ENCODE measurements at places on chromosomes 6 and 20. TPM values are rescaled to one million over a fixed set of nuclear protein-coding genes. Genes with fewer than 3 reads are reported as not detected.

DNA sequence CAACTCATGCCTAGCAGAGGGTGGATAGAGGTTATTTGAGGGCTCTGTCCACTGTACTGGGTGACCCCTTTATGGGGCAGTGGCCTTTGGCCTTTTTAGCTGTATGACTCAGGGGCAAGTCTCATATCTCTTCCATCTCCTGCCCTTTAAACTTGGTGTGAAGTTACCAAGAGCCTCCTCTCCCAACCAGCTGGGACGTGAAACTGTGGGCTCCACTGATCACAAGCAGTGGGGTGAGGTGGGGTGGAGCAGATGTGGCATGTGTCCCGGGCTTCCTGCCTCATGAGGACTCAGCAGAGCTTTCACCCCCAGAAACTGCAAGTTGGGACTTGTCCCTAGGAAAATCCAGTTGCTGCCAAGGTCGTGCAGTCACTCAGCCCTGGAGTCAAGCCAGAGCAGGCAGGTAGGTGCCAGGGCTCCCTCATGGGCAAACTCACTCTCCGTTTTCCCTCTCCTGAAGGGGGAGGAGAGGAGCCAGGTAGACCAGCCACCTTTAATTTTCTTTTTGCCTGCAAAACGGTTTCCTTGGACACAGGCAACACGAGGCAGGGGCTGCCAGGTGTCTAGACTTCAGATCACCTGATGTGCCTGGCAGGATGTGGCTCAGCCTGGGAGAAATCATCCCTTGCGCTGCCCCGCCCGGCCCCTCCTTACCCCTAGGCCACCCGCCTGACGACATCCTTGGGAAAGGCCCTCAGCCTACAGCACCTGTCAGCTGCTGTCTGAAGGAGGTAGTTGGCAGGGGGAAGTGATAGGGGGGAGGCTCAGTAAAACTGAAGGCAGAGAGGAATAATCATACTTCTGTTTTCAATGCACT, 4.0 kb downstream of the CDKN1A start:
- DNase-seq: peak; percentile 99

GRCh38 chr6:107713563-107713962, 110.5 kb downstream of the SCML4 start:
- no peak for DNase-seq

- no peak for DNase-seq
Measured at GRCh38 chr6:42336431-42336830, 115.3 kb downstream of the TRERF1 start.

DNA sequence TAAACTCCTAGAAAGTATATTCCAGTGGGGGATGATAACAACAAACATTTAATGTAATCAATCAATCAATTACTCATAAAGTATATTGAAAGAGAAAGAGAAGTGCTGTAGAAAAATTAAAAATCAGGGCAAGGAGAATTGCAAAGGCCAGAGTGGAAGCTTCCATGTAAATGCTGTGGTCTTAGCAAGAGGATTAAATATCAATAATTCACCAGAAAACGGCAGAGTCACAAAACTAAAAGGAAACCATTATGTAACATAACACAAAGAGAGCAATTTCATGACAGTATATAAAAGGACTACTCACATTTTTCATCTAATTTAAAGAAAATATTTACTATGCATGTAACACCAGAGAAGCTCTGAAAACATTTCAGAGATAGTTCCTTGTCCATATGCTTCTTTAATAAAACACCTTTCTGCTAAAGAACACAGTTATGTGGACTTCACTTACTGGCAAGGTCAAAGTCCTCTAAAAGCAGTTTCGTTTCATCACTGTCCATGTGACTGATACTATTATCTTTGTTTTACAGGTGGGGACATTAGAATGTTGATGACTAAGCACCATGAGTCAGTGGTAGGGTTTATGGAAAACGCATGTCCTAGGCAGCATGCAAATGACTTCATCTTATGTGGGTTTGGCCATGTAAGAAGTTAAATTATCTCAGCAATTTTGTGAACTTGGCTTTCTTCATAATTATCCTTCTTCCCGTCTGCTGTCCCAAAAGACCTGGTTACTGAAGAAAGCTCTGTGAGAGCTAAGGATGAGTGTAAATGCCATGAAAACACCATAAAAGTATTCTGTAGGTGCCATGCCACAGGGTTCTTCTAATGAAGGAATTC, 185.8 kb upstream of the TENT5A start:
- DNase-seq: peak; percentile 97

- no peak for DNase-seq
Measured at GRCh38 chr20:23008667-23009066, 26.4 kb upstream of the SSTR4 start.

DNA sequence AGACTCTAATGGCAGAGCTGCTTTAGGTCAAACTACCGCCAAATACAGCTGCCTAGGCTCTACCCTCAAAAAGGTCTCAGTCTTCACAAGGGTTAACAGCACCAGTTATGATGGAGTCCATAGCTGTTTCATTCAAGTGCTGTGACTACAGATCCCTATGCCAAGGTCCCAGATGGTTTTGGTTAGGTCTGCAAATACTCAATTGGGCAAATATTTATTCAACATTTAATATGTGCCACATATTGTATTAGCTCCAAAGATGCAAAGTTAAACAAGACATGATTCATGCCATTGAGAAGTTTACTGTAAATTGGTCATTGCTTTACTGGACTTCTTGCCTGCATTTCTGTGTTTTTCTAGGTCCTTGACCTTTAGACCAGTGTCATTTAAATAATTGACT, 55.8 kb upstream of the TFAP2D start:
- no peak for DNase-seq

- no peak for DNase-seq
Measured at GRCh38 chr6:167736486-167737204, 90.1 kb upstream of the AFDN start.

GRCh38 chr6:112058243-112059032, 4.5 kb downstream of the CCN6 start:
- DNase-seq: no peak

DNA sequence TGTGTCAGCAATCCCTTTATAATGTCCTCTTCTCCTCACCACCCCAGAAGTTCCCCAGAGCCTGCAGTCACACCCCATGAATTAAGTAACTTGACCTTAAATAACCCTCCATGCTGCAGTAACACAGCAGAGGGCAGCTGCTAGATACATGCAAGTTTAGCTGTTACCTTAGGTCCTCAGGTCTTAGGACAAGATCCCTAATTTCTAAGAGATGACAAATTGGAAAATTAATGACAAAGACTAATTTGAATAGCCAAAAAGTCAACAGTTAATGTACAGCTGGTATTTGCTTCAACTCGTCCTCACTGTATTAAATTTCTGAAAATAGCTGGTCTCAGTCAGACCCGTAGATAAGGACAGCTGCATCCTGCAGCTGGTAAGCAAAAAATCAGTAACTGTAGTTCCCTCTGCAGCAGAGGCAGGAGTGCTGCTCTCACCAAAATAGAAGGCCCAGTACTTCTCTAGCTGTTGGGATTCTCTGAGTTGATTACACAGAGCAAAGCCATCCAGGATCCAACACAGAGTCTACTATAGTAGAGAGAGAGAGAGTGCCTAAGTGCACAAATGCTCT, 62.4 kb downstream of the TNFRSF21 start:
- DNase-seq: no peak

DNA sequence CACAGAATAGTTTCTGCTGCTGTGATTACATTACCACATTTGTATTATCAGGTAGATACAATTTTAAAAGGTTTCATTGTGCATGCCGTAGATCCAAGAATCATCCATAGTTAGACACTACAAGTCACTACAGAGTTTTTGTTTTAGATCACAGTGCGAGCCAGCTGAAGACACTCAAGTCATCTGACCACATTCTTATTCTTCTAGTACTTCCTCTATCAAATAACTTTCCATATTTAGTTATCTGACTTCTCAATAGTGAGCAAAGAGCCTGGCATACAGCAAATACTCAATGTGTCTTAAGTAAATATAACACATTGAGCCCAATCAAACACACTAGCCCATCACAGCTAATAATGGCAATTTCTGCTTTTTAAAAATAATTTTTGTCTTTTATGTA, 195.4 kb downstream of the ASCC3 start:
- no peak for DNase-seq

DNA sequence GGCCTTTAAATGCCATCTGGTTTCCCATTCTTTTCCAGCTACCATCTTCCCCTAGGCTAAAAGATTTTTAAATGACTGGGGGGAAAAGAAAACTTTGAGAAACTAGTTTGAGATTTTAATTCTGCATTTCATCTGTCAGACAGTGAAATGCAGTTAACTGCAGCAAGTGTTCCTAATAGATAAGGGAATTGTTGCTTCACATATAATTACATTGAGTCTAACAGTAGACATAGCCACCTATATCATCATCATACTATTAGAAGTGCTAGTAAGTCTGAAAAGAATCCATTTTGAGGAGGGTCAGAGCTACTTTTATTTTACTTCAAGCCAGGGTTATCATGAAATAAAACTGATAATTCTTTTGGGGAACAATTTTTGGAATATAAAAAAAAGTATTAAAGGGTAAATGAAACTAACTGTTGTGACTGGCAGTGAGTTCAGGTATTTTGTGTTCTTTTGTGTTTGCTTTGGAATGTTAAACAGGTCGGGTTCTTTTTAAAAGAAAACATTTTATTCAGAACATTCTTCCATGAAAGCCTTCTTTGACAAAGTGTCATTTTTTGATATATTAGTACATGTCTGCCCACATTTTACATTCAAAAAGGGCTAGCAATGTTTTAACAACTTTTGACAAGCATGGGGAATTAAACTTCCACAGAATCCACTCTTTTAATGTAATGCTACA, 170.1 kb downstream of the HS3ST5 start:
- DNase-seq: no peak

GRCh38 chr6:168147205-168147738, 68.3 kb upstream of the FRMD1 start:
- no peak for DNase-seq

DNA sequence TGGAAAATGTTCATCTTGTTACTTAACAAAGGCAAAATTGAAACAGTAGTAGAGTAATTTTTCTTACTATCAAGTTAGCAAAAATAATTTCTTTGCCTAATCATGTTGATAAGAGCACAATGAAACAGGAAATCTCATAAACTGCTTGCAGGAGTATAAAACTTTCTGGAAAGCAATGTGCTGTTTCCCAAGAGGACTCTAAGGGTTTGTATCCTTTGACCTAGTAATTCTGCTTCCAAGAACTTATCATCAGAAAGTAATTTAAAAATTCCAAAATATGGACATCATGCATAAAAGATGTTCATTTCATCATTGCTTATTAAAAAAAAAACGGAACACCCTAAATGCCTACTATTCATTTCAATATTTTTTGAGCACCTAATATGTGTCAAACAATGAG, 46.1 kb upstream of the TNFAIP3 start:
- DNase-seq: no peak

GRCh38 chr20:33250666-33251065, 14.9 kb downstream of the BPIFA1 start:
- no peak for DNase-seq

DNA sequence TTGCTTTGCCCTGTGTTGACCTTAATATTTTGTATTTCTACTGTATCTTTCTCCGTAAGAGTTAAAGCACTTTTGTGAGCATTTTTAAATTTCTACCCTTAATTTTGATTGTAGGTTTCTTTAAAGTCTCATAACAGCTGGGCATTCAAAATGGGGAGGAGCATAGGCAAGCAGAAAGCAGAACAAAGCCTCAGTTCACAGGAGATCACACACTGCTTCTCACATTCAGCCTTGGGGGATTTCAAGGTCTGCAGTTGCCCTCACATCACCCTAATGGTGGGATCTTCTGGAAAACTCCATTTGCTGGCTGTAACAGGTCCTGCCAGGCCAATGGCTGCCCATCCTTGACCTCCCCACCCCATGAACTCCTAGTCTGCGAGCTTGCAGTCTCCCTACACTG, 292.9 kb downstream of the PHACTR1 start:
- DNase-seq: no peak

DNA sequence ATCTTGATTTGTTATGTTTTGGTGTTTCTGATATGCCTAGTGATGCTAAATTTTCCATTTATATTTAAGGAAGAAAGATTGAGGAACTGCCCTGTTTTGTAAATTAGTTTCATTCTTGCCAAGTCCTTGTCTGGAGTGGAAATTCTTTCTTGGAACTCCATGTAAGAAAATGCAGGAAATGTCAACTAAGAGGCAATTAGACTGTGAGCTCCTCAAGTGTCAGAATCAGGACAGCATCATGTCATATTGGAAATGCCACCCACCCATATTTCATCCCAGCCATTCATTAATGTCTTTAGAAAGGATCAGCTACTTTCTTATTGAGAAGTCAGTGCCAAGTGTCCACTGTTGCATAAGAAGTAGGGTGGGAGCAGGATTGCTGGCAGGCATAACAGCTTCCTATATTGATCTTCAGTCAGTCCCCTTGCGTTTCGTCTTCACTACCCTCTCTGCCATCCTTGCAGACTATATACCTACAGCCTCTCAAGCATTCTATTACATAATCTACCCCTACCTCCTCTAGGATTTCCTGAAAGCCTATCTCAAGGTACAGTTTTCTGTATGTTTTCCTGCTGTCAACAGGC, 42.4 kb downstream of the HAO1 start:
- DNase-seq: no peak

DNA sequence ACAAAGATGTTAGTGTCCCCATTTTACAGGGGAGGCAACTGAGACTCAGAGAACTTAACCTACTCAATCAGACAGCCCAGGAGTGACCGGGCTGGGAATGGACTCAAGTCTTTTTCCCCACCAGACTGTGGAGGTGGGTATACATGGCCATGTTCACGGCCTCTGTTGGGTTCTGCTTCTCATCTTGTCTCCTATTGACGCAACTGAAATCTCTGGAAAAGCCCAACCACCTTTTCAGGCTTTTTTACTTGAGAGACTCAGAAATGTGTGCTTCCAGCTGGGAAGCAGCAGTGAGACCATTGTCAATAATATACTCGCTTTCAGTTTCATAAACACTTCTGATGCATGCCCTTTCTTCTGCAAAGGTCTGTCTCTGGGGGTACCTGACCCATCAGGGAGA, 70.7 kb downstream of the SOBP start:
- DNase-seq: no peak

DNA sequence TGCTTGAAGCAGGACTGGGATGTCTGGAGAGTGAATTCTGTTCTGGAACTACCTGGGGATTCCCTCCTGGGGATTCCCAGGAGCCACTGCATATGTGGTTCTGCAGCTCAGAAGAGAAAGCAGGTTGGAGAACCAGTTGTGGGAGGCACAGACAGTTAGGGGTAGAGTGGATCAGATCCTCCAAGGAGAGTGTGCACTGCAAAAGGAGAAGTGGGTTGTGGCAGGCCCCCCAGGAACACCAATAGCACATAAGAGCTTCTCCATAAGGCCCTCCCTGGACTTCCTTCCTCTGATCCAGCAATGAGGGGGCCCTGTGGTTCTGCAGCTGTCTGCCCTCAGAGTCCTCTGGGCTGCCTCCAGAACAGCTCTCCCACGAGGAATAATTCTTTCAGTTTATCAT, 369.2 kb upstream of the CNR1 start:
- no peak for DNase-seq

Gene CST4
- not detected for polyA plus RNA-seq

Gene ANGPT4
- polyA plus RNA-seq: 0.01 TPM

Gene ABHD16B
- not detected for polyA plus RNA-seq

Gene SMLR1
- polyA plus RNA-seq: not detected

Gene AIF1
- polyA plus RNA-seq: not detected

Gene RBM24
- polyA plus RNA-seq: 0.54 TPM
